ENCODE measurements at places on chromosomes 7 and 10.

- no peak for DNase-seq
Measured at GRCh38 chr10:114869520-114869892, 47.9 kb downstream of the FHIP2A start.

- no peak for DNase-seq
Measured at GRCh38 chr7:107501593-107501992, 31.7 kb downstream of the GPR22 start.

DNA sequence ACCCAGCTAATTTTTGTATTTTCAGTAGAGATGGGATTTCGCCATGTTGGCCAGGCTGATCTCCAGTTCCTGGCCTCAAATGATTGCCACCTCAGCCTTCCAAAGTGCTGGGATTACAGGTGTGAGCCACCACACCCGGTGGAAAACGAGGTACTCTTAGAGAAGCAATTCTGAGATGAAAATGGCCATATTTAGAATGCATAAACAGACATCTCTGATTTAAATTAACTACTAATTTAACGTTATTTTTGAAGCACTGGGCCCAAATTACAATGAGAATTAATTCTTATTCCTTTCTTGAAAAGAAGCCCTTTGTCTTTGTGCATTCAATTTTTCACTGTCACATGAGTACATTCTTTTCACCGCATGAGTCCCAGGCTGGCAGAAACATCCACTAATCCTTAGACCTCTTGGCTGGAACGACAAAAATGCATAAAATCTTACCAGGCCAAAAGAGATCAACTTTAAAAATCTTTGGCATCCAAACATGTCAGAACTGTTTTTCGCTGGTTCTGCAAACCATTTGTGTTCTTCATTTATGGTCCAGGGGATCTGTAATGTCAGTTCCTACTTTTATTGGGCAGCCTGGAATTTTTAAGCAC lies 60.1 kb upstream of the CAPZA2 start:
- no peak for DNase-seq

GRCh38 chr7:57179776-57180415 lies 47.7 kb upstream of the ZNF479 start:
- no peak for DNase-seq

- no peak for DNase-seq
Measured at GRCh38 chr7:137987968-137988367, 13.9 kb downstream of the CREB3L2 start.

- DNase-seq, result no peak
Measured at GRCh38 chr7:44348300-44348699, 22.9 kb upstream of the CAMK2B start.

DNA sequence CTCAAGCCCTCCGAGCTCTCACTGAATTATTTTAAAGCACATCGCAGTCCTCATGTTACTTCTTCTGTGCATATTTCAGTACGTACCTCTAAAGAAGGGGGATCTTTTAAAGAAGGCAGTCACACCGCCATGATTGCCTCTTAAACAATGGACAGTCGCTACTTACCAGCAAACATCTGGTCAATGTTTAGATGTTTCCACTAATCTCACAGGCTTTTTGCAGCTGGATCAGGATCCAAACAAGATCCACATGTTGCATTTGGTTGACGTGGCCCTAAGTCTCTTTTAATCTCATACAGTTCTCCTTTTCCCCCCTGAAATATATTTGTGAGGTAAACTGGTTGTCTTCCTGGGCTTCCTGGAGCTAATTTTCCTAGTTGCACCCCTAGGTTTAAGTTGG lies 50.0 kb downstream of the PRF1 start:
- DNase-seq, result no peak

DNA sequence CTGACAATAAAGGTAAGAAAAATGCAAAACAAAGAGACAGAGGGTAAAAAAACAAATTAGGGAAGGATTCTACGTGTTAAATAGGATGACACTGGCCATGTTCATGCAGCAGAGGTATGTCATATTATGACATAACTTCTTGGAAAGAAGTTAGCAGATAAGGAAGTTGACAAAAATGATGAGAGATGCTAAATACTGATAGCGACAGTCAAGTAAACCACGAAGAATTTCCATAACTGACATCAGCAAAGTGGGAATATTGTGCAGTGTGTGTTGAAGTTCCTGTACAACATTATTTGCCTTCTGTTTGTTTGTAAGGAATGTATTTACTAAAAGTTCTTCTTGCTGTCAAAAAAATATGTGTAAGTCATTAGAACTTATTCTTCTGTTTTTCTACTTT lies 29.5 kb downstream of the MDH2 start:
- DNase-seq, result no peak

GRCh38 chr7:157791261-157791660 lies 454.5 kb downstream of the DNAJB6 start:
- no peak for DNase-seq

GRCh38 chr7:29229946-29230345 lies 35.4 kb downstream of the CHN2 start:
- no peak for DNase-seq

GRCh38 chr7:30804078-30804661 lies 33.0 kb downstream of the MINDY4 start:
- no peak for DNase-seq

All from cortex of kidney (tissue), 1 donor.